ENCODE measurements at places on chromosomes 4 and X. TPM values are rescaled to one million over a fixed set of nuclear protein-coding genes. Genes with fewer than 3 reads are reported as not detected.

The MAP7D3 gene
- 12.8 TPM for total RNA-seq

The SH3BGRL gene
- total RNA-seq = 49.3 TPM

The TMEM154 gene
- 0.06 TPM for total RNA-seq

The DSPP gene
- total RNA-seq = not detected

The MYL5 gene
- total RNA-seq = 12.2 TPM

The TMPRSS11A gene
- total RNA-seq = not detected

The ADGRL3 gene
- total RNA-seq = not detected

The CXorf49 gene
- not detected for total RNA-seq

The AR gene
- total RNA-seq = 2.9 TPM

The SH2D1A gene
- not detected for total RNA-seq

The SLC2A9 gene
- 0.39 TPM for total RNA-seq

The CENPVL2 gene
- total RNA-seq = not detected

The SH3D19 gene
- total RNA-seq = 25.3 TPM

The GAGE12C gene
- total RNA-seq = not detected

The CT45A7 gene
- total RNA-seq = not detected

The GSTCD gene
- total RNA-seq = 4.0 TPM

The CFAP47 gene
- not detected for total RNA-seq

The PRPS1 gene
- total RNA-seq = 103 TPM

The XK gene
- total RNA-seq = 0.34 TPM

The GAGE13 gene
- total RNA-seq = not detected

The ARSJ gene
- total RNA-seq = 5.0 TPM

The STS gene
- 2.2 TPM for total RNA-seq

The FAM47E gene
- not detected for total RNA-seq

The CWH43 gene
- not detected for total RNA-seq
